ENCODE measurements at places on chromosomes 4 and X.

GRCh38 chrX:68834371-68835103 is 5.7 kb downstream of the EFNB1 start:
- DNase-seq: no peak

DNA sequence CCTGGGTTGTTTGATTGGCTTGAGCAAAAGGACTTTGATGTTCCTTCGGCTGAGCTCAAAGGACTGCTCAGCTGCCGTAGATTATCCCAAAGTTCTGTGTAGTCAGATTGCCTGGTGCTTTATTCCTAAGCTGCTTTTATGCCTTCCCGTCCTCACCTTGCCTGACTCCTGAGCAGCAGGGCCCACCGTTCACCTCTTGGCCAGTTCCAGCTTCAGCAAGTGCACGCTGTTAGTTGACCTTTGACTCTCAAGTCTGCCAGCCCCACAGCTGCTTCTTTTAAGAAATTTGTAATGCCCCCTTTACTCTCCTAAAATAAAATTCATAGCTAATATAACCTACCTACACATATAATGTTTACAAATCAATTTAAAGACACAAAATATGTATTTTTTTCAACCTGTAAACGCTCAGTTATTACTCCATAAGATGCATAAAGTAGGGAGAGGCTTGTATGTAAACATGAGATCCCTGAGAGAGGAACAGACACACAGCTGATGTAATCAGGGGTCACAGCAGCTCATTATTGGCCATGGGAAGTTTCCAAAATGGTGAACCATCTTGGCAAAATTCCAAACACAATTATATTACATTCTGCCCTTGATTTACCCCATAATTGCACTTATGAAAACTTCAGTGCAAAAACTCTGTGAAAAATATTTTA is 28.6 kb downstream of the UCHL1 start:
- DNase-seq: no peak

GRCh38 chr4:81213671-81214070 is 1.4 kb downstream of the PRKG2 start:
- no peak for DNase-seq

DNA sequence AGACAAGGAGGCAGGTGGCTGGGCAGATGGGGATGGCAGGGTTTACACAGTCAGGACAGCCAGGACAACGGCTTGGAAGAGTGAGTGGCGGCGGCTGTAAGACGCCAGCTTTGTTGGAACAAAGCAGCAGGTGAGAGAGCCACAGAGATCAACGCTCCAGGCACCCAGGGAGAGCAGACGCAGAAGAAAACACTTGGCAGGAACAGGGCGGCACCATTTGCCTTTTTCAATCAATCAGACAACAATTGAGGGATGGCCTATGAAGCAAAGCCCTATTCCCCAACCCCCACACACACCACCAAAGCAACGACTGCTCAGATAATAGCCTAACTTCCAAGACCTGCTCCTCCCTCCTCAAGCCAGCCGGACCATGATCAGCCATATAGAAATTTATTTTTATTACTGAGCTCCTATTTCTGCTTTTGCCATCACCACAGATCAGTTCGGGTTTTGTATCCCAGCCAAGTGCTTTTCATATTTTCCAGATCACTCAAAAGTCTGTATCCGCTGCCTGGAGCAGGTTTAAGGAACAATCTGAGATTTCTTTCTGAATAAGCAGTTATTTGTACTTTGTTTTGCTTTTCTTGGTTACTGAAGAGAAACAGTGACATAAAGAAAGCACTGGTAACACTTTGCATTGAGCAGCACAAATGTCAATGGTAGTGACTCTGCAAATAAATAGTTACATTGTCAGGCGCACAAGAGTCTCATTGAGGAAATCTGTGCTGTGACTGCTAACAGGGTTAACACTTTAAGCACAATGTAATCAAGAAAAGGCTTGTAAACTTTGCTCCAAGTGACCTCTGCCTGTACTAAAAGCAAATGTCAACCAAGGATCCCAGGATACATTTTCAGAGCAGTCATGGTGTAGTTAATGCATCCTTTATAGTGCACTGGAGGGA is 81.8 kb upstream of the RBPJ start:
- DNase-seq: no peak

GRCh38 chr4:156969101-156969500 is 2.5 kb downstream of the PDGFC start:
- no peak for DNase-seq

- DNase-seq: no peak
Measured at GRCh38 chr4:81257816-81258215, 42.8 kb upstream of the PRKG2 start.

- DNase-seq: no peak
Measured at GRCh38 chr4:1559896-1560650, 124.0 kb downstream of the FAM53A start.

DNA sequence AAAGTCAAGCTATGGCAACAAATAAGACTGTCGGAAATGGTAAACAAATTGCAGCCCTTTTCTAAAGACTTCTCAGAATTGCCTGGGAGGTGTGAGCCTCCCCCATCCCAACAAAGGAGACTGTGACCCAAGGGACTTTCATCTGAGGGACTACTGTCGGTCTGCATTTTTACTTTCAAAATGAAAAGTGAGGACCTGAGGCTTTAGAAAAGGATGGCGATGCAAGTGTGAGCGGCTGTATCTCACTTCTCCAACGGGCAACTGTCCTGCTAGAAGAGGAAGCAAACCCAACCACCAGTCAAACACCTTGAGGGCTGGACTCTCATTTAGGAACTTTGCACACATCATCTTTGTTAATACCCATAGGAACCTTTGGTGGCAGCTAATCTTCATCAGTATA is 62.6 kb upstream of the CLNK start:
- DNase-seq: no peak

- no peak for DNase-seq
Measured at GRCh38 chrX:79065696-79066095, 78.8 kb upstream of the GPR174 start.

DNA sequence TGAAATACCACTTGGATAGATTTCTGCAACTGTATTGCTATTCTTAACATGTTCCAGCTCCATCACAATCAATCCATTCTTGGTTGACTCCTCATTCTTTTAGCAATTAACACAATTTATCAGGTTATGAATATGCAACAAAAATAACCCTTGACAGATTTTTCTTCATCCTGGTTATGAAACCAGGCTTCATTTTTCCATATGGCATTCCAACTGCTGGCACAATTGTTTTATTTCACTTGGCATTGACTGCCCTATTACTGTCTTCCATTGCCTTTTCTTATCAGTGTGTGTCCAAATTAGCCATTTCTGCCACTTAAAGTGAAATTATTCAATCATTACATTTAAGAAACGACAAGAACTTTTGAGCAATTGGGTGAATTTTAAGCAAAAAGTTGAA is 388.8 kb upstream of the EPHA5 start:
- DNase-seq: no peak

GRCh38 chrX:17706676-17707075 is 30.6 kb upstream of the SCML1 start:
- DNase-seq: no peak

GRCh38 chr4:104404361-104404760 is 90.3 kb downstream of the CXXC4 start:
- no peak for DNase-seq

DNA sequence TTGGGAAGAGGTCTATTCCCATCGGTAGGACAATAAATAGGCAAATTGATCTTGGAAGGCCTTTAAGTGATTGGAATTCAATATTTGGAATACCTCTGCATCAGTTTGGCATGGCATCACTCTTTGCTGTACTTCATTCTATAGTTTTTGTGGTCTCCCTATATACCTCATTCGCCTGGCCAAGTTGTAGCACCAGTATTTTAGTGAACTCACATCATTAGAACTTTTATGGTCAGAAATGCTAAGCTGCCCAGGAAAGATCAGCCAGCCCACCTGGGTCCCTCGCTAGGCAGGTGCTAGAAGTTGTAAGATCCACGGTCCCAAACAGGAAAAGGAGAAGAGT is 40.3 kb downstream of the ZCCHC13 start:
- no peak for DNase-seq

DNA sequence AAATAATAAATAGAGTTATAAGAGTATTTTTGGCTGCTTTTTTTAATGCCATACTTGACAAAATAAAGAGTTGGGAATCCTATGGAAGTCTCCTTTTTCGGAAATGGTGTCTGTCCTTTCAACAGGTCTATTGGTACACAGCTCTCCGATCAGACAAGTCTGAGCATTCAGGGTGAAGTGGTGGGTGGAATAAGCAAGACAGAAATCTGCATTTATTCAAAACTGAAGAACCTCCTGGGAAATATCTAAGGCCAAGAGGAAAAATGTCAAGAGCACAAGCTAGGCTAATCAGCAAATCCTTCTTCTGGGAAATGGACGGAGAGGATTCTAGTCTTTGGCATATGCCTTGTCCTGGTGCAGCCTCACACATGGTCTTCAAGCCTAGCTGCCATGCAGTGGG is 309.0 kb downstream of the CENPC start:
- DNase-seq: no peak

DNA sequence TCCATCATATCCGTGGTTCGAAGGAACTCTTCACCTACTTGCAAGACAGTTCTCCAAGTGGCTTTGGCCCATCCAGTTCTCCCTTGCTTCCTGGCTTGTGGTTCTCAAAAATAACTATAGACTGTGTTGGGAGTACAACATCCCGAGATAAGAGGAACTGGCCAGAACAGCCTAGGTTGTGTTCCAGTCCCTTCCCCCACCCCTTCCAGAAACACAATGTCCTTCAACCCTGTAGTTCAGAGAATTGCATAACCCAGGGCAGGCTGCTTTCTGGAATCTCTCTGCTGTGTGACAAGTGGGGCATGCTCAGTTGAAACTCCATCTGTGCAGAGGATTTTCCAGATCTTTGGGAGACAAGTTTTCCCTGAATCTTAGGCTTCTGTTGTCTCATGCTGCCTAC is 206.5 kb downstream of the PCDH10 start:
- DNase-seq: no peak

GRCh38 chr4:91345632-91346031 is 958.1 kb upstream of the GRID2 start:
- no peak for DNase-seq

GRCh38 chrX:25049357-25049756 is 33.6 kb upstream of the ARX start:
- no peak for DNase-seq

DNA sequence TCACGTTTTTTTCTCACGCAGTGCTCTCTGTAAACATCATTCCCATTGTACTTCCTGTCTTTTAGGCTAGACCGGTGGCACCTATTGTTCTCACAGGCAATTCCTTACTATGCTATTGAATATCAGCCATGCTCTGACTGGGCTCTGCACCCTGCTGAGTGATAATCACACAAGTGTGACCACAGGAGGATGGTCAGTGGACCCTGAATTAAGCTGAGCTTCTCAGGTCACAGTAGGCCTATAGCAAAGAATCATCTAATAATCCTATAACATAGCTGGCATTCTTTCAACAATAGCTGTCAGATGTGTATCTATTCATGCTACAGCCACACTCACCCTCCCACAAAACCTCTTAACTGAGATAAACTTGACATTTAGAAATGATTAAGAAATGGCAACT is 2399.8 kb upstream of the TENM3 start:
- no peak for DNase-seq

- DNase-seq: no peak
Measured at GRCh38 chr4:8401665-8402064, 38.9 kb downstream of the ACOX3 start.

GRCh38 chr4:151801547-151802516 is 41.0 kb upstream of the GATB start:
- peak; percentile 68 for DNase-seq

DNA sequence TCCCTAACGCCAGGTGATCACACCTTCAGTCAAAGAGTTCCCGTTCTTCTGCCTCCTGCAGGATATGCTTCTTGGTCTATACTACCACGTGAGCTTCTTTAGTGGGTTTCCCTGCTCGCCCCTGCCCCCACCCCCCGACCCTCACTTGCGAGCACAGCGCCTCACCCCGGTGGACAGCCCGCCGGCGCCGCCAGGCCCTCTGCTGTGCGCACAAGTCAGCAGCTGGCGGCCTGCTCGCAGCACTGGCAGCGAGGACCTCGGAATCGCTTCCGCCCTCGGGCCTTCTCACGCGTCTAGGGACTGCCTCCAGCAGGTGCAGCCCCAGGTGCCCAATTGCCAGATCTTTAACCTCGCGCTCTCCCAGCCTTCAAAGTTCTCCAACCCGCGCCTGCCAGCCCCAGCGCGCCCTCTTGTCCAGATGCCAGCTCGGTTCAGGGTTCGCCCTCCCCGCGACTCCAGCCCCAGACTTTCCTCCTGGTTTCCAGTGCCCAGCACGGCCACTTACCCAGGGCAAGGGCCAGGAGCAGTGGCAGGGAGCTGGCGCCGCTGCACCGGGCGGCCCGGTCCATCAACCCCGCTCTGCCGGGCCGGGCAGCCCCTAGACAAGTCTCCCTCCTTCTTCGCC is 454 bp downstream of the BTC start:
- peak; percentile 18 for DNase-seq

DNA sequence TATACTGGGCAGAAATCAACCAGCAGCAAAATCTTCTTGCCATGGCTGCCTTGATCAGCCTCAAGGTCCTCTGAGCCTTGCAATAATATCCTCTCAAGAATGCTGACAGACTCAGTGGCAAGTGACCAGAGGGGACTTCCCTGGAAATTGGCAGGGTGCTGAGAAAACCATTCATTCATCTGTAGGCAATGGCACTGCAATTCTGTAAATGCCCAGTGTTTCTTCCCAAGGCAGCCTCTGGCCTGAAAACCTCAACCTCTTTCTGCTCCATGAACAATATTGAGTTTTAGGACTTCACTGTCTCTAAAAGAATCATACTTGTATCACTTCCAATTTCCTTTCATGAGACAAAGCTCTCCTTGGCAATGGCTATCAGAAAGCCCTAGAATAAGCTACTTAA is 754.3 kb upstream of the TENM3 start:
- no peak for DNase-seq

All from activated CD4-positive, alpha-beta T cell treated with anti-CD3 and anti-CD28 coated beads, Interleukin-2, Interleukin-6, amounts not matched to agents 100 ng/mL and 50 ng/mL, durations not matched to agents 16 hours and 8 hours (primary cell).